GM12878 (cell line): ENCODE measurements at places on chromosomes 1 and 21. TPM values are rescaled to one million over a fixed set of nuclear protein-coding genes. Genes with fewer than 3 reads are reported as not detected.

Gene S100A14
- total RNA-seq: 0.53 and 0.54 TPM in 2 replicates

Gene SYDE2
- 3.3 and 3.8 TPM in 2 replicates for total RNA-seq

Gene USH2A
- not detected in 2 replicates for total RNA-seq

Gene SERPINC1
- 0.44 and 0.61 TPM in 2 replicates for total RNA-seq

Gene SPAG17
- total RNA-seq: not detected in 2 replicates
